ENCODE measurements at places on chromosomes 12 and 14.

DNA sequence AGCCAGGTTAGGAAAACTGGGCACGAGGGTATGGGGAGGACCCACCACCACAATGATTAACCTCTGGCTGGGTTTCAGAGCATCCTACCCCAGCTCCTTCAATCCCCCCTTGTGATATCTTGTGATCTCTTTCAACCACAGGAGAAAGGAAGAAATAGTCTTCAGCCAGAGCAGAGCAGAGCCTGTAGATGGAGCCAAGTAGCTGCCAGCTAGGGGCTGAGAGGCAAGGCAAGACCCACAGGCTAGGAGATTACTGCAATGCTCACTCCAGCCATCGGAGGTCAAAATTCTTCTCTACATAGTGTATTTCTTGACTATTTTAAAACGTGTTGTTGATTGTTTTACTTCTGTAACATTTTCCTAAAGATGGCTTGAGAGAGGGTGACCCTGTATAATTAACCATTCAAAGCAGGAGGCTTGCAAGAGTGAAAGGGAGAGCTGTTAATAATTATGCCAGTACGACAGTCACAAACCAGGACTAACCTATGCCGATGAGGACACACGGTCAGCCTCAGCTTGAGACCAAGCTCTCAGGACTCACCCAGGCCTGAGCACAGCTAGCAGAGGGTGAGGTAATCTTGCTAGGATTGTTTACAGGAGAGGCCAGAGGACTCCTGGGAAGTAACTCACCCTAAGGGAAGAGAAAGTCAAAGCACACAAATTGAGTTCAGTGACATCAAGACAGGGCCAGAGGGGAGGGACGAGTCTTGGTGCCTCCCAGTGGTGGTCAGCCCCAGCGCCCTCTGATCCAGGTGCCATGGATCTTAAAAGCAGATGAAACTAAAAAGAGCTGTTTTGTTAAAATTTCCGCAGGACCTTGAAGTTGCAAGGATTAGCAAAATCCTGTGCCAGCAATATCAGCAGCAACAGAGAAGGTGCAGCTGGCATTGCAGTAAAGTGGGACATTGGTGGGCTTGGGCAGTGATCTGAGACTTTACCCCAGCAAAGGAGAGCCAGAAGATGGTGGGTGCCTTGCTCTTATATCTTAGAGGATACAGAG is 29.8 kb upstream of the CDKN3 start:
- DNase-seq, result no peak

GRCh38 chr14:101458741-101459550 is 102.3 kb upstream of the DIO3 start:
- no peak for DNase-seq

- DNase-seq, result no peak
These were observed 2.9 kb upstream of the RTL1 start for GRCh38 chr14:100906420-100906819.

DNA sequence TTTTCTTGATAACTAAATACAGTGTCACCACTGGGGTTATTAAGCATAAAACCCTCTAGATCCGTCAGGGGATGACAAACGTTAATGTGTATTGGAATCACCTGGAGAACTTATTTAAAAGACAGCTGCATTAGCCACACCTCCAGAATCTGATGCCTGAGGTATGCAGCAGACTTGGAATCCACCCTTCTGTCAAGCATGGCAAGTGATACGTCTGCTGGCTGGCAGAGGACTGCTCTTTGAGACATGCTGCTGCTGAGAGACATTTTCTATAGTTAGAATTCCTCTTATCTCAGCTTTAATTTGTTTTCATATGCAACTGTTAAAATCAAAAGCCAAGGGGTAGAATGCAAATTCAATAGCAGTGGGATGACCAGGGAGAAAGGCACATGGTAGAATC is 496.3 kb downstream of the NELL2 start:
- DNase-seq, result no peak

DNA sequence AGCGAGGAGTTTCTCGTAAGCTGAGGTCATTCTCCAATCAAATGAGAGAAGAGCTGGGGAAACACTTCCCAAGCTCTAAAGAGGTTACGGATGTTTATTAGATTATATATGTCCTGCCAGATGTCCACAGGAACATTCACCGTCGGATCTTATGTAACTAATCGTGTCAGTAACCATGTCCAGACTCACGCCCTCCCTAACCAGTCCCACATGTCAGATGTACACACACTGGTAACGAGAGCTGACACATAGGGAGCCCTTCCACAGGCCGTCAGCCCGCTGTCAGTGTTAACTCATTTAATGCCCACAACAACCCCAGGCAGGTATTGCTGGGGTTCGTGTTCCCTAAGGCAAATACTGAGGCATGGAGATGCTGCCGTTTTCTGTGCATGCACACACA is 223.7 kb upstream of the RTL1 start:
- DNase-seq, result no peak

DNA sequence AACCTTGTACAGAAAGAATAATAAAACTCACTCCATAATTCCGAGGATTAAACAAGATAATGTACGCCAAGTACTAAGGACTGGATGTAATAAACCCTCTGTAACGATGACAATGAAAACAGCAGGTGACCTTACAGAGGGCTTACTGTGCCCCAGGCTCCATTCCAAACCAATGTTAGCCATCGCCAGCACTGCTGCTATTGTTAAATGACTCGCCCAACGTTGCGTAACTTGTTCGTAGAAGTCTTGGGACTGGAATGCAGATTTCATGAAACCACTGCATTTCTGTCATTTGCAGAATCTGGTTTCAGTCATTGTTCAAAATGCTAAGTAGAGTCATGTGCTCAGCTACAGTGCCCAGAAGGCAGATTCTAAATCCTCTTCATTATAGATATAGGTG is 728 bp upstream of the STON2 start:
- no peak for DNase-seq
